ENCODE measurements at places on chromosomes 7 and 10. TPM values are rescaled to one million over a fixed set of nuclear protein-coding genes. Genes with fewer than 3 reads are reported as not detected.

Gene WEE2
- total RNA-seq: not detected

Gene ZNF316
- total RNA-seq: 8.5 TPM

- DNase-seq: peak; percentile 81
Observed at GRCh38 chr10:103759100-103759781, 96.1 kb downstream of the SH3PXD2A start.

DNA sequence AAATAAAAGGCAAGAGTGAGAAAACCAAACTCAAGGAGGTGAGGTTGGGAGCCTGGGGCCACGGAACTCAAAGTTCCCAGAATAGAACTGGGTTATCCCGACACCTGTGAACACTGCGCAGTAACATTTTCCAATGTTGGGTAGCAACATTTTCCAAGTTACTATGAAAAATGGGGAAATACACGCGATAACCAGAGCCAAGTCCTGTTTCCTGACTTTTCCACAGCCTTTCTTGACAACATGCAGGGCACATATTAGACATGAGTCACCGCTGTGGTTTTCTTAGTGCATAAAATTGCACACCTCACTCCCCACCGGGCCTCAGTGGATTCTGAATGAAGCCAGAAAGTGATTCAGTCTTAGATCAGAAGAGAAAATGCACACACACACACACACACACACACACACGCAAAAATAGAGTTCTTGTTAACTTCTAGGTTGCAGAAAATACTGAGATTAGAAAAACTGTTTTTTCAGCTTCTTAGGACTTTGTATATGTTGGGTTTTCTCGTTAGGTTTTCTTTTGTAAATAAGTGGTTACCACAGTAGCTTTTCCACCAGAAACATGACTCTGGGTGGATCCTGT is 70.0 kb downstream of the CAMK1D start:
- peak; percentile 95 for DNase-seq

DNA sequence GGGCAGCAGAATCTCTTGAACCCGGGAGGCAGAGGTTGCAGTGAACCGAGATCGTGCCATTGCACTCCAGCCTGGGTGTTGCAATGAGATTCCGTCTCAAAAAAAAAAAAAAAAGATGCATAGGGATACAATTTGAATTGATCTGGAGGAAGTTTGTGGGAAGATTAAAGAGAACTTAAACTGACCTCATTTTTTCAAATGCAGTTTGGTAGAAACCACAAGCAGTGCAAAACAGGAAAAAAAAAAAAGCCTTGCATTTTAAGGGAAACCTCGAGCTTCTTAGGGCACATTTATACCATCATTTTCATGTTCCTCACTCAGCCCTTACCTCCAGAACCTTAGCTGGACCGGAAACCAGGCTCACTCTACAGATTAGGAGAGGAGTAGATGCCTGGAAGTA is 2.8 kb downstream of the KCTD7 start:
- no peak for DNase-seq

DNA sequence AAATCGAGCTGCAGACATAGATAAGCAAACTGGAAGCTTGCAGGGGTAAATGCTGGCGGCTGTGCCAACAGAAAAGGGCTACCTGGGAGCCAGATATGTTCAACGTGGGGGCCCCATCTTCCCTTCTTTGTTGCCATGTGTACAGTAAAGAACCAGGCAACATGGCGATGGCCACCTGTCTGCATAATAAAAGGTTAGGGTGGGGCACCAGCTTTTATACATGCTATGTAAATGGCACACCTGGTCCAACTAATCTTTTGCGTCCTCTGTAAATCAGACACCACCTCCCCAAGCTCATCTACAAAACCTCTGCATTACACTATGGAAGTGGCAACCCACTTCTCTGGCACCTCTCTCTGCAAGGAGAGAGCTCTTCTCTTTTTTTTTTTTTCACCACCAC is 13.9 kb downstream of the BUD31 start:
- DNase-seq: no peak

DNA sequence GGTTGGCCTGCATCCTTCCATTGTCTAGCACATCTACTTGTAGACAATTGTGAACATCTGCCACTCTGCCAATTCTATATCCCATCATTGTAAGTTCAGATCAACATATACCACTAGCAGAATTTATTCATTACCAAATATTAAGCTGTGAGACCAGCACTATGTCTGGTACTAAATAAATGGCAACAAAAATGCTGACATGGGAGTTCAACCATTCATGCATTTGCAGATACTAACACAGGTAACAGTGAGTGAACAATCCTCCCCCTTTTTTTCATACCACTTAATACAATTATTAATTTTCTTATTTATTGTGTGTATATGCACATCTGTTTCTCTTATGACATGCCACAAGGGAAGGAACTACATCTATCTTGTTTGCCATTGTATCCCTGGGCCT is 11.9 kb downstream of the POLR1F start:
- no peak for DNase-seq

DNA sequence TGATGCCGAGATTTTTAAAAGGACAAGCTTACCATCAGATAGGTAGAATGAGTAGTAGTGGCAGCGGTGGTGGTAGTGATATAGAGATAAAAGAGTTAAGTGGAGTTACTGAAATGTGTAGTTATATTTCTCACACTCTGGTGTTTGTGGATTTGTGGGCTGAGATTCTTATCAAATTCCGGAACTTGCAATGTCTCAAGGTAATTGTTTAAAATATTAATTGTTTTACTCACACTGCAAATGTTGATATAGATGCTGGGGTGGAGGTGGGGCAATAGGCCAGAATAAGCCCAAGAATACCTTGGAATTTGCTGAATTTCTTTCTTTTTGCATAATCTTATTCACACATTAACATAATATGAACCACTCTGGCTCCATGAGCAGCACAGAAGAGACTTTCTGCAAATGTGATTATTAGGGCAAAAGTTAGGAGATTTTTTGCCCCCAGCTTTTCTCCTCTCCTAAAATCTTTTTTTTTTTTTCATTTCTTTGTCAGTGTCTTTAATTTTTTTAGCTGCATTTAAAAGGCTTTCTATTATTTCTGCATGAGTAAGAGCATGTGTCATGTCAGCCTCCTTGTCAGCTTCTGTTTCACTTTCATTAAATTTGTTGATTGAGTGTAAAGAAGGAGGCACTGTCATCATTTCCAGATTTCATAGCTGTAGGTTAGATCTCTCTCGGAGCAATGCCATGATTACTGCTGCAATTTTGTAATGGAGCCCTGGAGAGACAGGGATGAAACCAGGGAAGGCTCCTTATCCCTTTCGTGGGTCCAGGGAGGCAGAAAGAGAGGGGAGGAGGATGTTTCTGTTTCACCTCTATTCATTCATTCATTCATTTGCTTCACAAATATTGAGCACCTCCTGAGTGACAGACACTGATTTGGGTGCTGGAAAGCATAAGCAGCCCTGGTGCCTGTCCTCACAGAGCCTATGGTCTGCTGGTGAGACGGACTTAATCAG is 13.1 kb upstream of the SGMS1 start:
- DNase-seq: no peak
